ENCODE measurements at places on chromosomes 7 and 10.

GRCh38 chr10:97519342-97519741, 20.6 kb downstream of the UBTD1 start:
- DNase-seq, result no peak

DNA sequence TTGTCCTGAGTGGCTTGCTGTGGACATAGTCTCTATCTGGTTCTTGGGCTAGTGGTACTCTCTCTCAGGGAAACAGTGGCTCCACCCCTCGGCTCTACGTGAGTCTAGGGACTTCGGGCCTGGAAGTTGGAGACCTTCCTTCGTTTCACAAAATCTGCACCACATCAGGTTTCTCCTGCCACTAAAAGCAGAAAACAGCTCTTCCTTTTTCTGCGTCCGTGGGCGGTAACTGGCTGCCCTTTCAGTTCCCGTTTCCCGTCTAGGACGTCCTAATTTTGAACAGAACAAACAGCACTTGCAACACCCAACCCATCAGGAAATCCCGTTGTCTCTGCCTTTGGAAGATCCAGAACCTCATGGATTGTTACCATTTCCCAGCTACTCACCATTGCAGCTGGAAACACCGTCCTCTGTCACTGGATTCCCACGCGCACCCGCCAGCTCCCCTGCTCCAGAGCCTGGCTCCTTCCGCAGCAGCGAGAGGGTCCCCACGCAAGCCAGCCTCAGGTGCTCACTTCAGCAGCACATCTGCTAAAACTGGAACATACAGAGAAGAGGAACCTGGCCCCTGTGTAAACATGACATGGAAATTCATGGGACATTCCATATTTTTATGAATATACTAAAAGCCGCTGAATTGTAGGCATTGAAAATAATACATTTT, 311.4 kb upstream of the AKR1E2 start:
- DNase-seq, result no peak

DNA sequence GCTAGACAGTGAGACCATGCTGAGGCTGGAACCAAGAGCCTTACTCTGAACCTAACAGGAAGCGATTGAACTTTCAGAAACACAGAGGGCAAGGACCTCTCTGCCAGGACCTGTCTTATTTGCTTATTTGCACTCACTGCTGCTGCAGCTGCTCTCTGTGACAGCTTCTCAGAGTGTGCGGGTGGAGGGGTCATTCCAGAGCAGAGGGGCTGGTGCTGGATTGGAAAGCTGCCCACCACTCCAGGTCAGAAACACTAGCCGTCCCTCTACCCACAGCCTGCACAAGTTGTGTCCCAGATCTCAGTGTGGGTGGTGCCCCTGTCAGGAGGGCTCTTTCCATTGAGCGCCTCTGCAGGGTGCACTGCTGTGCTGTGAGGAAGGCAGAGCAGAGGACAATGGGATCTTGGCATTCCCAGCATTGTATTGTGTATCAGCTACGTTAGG, 126.2 kb downstream of the CCNY start:
- no peak for DNase-seq

DNA sequence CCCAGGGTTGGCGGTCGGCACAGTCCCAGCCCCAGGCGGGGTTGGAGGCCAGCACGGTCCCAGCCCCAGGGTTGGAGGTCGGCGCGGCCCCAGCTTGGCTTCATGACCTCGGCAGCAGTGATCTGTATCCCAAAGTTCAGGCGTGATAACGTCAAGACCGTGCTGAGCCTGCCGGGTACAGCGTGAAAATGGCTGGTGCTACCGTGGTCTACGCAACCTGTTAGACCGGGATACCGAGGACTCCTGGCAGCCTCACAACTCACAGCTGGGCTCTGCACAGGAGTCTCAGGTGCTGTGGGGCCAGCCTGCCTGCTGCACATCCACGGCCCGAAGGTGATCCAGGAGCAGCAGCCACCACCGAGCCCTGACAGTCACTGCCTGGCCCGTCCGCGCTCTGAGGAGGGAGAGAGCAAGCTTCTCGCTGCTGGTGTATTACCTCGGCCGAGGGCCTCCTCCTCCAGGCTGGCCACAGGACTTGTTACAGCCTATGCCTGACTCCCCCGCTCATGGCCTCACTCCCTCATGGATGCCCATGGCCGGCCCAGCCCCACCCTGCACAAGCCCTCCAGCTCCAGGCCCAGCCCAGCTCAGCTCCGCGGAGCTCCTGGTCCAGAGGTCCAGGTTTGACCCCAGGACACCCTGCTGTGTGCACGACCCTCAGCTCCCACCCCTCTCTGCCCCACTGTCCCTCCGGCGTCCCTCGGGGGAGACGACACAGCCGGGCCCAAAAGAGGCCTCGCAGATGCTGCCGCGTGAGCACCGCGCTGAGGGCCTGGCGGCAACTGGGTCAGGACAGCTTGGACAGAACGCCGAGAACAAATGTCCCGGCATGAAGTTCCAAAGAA, 156.0 kb downstream of the ELFN1 start:
- DNase-seq, result no peak

DNA sequence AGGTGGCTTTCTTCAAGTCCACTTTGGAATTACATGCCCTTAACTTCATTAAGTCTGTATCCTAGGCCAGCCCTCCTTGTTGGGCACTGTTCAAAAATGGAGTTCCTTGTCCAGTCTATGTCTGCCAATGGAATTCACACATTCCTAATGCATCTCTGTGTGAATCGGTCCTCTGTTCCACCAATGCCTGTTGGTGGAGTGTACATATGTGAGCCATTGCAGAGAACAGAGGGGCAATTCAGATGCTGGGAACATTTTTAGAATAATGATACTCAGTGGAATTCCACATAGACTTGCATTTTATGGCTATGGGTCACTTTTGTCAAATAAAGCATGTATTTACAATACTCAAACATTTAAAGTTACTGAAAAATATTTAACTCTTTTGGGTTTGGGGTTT, 108.3 kb downstream of the COL28A1 start:
- DNase-seq, result no peak

DNA sequence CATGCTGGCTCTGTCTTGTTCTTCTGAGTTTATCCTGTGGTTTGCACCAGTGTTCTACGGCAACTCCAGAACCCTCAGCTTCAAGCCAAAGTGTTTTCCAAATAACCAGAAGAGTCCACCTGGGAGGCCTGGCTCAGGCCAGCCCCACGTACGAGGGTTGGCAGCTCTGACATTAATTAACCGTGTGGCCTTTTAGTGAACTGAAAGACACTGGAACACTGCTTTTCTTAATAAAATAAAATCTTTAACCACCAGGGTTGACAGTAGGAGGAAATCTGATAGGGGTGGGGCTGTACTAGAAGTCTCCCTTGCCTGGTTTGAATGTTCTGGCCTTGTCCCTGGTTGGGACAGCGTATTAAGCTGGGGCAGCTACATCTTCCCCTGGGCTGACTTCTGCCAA, 64.9 kb downstream of the SYPL1 start:
- DNase-seq, result no peak

DNA sequence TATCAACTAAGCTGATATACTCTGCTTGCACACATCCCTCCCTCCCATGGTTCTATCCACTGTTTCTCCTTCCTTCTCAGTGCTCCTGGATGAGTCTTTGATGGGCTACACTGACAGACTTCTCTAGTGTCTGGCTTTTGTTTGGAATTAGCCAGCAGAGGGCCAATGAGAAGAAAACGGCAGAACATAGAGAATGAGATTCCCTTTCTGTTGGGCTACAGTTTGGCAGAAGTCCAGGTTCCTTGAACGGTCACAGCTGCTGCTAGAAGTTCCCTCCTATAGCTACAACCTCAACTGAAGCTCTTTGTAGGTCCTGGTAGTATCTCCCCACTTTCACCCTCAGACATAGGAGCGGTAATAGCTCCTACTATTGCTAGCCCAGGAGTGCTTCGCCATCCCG, 251.1 kb upstream of the LRRN3 start:
- no peak for DNase-seq

GRCh38 chr10:132941640-132942051, 724 bp downstream of the CFAP46 start:
- no peak for DNase-seq

- DNase-seq, result no peak
Observed at GRCh38 chr10:5951167-5951711, 26.1 kb downstream of the IL15RA start.

GRCh38 chr7:68700414-68700813, 897.9 kb upstream of the AUTS2 start:
- no peak for DNase-seq

- no peak for DNase-seq
Observed at GRCh38 chr10:92757711-92758104, 68.0 kb downstream of the HHEX start.

- no peak for DNase-seq
Observed at GRCh38 chr10:43201545-43202131, 63.4 kb downstream of the CSGALNACT2 start.

GRCh38 chr7:98802781-98803110, 67.1 kb downstream of the TMEM130 start:
- DNase-seq, result no peak

DNA sequence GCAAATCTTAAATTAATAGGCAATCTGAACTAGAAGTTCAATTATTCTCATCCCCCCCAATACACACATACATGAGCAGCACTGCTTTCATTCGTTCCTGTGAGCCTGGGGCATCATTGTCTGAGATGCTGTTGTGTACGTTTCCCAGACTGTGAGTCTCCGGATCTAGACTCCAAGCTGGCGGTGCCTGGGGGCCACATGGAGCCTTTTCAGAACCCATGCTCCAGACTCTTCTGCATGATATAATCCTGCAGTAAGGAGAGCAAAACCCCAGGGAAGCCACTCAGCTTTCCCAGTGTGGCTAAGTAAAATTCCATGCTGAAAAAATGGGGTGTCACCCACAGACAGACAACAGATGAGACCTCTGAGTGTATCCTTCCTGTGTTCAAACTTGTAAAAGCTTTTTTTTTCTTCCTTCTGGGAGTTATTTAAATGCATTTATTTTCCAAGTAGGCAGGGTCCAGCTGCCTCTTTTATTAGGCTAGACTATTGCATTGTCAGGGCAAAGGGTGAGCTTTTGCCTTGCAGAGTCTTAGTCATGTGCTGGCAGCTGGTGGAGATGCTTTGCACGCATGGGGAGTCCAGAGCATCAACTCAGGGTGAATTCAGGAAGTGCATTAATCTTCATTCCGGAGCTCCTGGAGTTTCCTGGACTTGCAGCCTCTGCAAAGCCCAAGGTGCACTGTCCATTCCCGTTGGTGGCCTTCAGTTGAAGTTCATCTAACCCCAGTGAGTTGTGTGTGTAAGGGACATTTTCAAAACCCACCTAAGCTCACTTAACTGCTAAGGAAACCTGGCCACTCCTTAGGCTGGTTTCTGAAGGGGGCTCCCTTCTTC, 185.7 kb upstream of the ADO start:
- no peak for DNase-seq

- no peak for DNase-seq
Observed at GRCh38 chr10:3981300-3981699, 196.3 kb upstream of the KLF6 start.

GRCh38 chr7:39637400-39637799, 14.0 kb downstream of the RALA start:
- DNase-seq, result no peak

GRCh38 chr10:21791276-21791675, 212.3 kb downstream of the DNAJC1 start:
- DNase-seq, result no peak

- no peak for DNase-seq
Observed at GRCh38 chr7:141748396-141748795, 10.2 kb downstream of the SSBP1 start.

- DNase-seq, result no peak
Observed at GRCh38 chr10:50572017-50572491, 51.7 kb downstream of the SGMS1 start.

DNA sequence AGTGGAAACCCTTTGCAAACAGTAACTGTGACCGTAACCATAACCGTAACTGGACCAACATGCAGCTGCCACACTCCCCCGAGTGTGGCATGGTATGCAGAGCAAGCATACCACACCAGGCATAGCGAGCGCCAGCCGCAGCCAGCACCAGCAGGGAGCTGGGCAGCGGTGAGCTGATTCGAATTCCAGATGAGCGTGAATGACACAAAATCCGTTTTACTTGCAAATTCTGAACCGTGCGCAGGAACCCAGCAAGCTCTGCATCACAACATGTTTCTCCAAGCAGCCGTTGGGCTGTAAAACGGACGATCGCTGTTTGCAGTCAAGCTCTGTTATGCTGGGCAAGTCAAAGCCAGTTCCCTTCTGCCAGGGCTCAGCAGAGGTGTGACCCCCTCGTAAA, 111.1 kb downstream of the OAT start:
- DNase-seq, result no peak

GRCh38 chr7:49775065-49775948, 1.9 kb downstream of the VWC2 start:
- no peak for DNase-seq

DNA sequence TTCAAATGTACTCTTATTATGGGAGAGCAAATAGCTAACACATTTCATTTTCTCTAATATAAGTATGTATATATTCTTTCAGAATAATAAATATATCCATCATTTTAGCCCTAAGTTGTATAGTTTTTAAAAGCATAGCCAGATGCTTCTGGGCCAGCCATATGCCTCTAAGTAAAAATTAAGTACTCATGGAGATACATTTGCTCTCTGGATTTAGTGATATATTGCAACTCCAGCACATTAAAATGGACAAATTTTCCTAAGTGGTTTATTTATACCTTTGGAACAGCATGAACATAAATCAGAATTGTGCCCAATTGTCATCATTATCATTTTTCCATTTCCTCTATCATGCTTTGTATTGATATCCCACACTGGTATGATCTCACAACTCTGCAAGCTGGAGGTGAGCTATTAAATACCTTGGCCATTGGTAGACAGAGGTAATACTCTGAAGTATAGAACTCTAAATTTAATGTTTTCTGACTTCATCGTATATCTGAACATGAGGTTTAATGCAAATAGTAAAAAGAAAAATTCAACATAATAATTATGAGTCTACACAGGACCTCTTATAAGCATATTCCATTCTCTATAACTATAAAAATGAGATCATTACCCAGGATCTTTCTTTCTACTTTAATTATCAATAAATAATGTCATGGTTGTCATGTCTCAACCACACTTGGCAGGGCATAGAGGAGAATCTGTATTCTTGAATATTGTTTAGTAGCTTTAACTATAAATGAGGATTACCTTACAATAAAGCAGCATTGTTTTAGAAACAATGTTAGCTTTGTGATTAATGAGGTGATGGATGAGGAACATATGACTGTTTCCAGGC, 90.8 kb downstream of the AGMO start:
- no peak for DNase-seq

- DNase-seq, result no peak
Observed at GRCh38 chr10:108787932-108788331, 1135.4 kb downstream of the XPNPEP1 start.

DNA sequence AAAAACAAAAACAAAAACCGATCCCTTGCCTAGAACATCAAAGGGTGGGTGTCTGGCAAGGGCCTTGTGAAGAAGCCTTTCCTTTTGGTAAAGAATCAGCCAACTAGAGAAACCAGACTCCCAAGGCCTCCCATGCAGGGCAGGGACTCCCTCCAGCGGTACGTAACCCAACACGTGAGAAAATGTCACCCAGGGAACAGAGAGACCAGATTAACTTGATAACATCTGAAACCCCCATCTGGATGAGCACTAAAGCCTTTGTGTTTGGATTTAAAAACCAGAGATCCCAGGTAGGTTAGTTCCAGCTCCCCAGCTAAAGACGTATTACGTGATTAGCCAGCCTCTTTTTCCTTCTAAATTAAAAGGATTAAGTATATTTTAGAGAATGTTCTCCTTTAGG, 3.0 kb upstream of the HABP2 start:
- DNase-seq, result no peak

- DNase-seq, result no peak
Observed at GRCh38 chr7:1963575-1963974, 269.2 kb downstream of the MAD1L1 start.

GRCh38 chr7:49418963-49419362, 354.5 kb upstream of the VWC2 start:
- DNase-seq, result no peak

Data from activated CD4-positive, alpha-beta T cell treated with anti-CD3 and anti-CD28 coated beads for 1 hour (primary cell).